ENCODE measurements at places on chromosomes 6 and 20. TPM values are rescaled to one million over a fixed set of nuclear protein-coding genes. Genes with fewer than 3 reads are reported as not detected.

DNA sequence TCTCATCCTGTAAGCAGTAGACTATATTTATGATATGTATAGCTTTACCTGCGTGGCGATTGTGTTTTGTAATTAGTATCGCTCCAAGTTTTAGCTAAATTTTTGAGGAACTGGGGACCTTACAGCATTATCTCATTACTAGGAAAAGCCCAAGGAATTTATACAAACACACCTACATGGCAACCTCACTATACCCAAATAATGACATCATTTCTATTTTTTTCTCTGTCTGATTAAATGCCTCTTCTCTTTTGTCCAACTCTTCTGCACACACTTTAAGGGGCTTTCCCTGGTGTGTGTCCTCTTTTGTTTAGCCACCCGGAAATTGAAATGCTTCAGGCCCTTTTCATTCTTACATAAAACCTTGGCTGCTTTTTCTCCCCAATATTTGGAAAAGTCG lies 82.9 kb upstream of the EXOC2 start:
- DNase-seq, result no peak

DNA sequence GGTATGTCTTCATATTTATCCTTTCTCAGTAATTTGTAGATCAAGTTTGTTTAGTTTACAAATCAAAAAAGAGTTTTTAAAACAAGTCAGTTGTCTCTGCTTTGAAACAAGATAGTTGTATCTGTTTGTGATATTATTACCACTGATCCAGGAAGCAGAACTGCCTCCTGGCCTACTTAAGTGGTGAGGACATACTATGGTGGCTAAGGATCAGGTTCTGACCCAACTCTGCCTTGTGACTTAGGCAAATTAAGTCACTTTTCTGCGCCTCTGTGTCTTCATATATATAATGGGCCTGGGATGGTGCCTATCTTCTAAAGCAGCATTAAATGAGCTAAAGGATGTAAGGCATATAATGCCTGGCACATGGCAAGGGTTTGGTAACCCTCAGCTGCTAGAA lies 8.7 kb downstream of the ANKS1A start:
- no peak for DNase-seq

DNA sequence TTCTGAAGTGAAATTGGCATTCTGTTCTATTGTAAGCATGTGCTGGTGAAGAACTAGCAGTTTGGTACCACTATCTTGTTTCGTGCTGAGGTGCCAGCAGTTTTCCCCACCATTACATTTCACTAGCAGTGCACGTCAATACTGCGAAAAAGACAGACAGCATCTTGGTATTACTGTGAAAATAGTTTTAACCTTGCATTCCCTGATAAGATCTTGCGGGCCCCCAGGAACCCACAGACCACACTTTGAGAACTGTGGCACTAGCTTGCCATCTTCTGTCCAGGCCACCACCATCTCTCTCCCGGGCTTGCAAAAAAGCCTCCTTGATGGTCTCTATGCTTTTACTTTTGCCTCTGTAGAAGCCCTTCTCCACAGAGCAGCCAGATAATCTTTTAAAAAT lies 185.7 kb downstream of the BACH2 start:
- DNase-seq, result no peak

Gene LAMA4
- 220 TPM for total RNA-seq

DNA sequence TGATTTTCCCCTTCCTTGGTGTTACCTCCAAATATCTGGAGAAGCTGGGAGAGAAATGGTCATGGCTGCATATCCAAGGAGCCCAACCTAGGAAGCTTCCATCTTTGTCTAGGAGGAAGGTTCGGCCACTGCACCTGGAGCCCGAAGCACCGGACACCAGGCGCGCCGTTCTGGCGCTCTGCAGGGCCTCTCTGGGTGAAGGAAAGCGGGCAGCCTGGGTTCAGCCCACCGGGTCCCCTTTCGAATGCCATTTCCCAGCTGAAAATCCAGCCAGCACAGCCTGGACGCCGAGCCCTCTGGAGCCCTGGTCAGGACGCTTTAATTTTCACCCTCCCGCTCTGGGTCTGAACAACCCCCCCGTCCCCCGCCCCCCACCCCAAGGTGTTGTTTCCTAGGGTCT lies 1.2 kb downstream of the LINC00237 start:
- DNase-seq, result no peak

DNA sequence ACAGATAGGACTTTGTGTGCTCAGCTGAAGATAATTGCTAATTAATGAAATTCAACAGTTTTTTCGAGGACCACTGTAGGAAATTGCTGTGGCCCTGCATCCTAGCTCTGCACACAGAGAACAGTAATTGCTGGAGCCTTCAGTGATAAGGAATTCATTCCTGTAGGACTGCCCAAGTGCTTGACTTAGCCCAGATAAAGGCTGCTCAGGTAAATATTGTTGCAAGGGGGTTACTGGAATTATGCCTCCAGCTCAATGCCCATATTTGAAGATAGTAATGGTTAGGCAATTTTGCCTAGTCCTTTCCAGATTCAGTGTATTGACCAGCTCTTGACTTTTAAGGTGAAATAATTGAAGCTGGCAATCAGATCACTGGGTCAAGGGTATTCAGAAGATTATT lies 122.9 kb downstream of the SLC24A3 start:
- no peak for DNase-seq

DNA sequence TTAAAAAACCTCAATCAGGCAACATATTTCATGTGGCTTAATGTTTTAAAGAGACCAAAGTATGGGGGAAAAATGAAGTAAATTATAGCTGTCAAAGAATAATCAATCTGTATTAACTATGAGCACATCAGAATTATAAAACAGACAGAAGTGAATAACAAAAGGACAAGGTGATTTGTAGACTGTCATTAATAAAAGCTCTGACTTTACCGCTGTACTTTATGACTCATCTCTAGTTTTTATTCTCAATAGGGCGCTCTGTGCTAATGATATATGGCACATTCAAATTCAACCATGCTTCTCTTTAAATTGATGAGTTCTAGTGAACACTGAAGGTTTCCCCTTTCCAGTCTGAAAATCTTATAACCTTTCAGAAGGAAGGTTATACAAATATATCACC lies 72.0 kb downstream of the PREP start:
- DNase-seq, result no peak

Gene RBPJL
- total RNA-seq, result not detected

DNA sequence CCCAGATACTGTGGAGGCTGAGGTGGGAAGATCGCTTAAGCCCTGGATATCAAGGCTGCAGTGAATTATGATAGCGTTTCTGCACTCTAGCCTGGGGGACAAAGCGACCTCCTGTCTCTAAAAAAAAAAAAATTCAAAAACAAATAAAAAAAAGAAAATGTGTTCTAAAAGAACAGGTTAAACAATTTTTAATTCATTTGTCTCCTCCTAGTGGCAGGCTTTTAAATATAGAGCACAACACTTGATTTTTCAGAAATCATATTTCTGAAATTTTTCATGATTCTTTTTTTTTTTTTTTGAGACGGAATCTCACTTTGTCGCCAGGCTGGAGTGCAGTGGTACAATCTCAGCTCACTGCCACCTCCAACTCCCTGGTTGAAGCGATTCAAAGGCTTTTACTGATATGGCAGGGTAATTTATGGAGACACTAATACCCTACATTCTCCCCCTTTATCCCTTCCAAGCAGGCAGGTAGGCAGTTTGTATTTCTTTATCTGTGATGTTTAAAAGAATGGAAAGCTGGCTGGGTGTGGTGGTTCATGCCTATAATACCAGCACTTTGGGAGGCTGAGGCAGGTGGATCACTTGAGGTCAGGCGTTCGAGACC lies 8.7 kb upstream of the GTF3C6 start:
- DNase-seq, result no peak

Gene CCM2L
- total RNA-seq, result not detected

DNA sequence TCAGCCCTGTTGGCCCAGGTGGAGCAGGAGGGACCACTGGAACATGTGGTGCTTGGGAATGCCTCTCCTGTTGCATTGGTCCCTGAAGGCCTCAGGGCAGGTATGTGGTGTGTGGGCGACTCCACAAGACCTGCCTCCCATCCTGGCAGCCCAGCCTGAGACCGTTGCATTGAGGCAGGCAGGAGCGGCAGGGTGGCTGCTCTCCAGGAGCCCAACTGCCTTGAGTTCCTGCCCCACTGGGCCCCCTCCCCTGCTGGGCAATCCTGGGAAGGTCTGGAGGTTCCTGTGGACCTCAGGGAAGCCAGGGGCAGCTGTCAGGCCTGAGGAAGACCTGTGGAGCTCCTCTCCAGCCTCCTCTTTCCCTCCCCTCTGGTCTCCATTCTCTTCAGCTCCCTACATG lies 19.8 kb downstream of the MAVS start:
- no peak for DNase-seq

- no peak for DNase-seq
Observed at GRCh38 chr6:131854803-131855202, 47.0 kb downstream of the ENPP1 start.

Gene CCDC170
- 0.84 TPM for total RNA-seq

DNA sequence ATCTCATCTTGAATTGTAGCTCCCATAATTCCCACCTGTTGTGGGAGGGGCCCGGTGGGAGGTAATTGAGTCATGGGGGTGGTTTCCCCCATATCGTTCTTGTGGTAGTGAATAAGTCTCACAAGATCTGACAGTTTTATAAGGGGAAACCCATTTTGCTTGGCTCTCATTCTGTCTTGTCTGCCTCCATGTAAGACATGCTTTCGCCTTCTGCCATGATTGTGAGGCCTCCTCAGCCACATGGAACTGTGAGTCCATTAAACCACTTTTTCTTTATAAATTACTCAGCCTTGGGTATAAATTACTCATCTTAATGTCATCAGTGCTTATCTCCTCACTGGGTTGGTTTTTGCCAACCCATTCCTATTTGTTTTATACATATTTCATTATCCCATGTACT lies 142.0 kb upstream of the GMDS start:
- no peak for DNase-seq

Data from osteocyte (in vitro differentiated cells).